ENCODE measurements at places on chromosomes 2 and 18. TPM values are rescaled to one million over a fixed set of nuclear protein-coding genes. Genes with fewer than 3 reads are reported as not detected.

DNA sequence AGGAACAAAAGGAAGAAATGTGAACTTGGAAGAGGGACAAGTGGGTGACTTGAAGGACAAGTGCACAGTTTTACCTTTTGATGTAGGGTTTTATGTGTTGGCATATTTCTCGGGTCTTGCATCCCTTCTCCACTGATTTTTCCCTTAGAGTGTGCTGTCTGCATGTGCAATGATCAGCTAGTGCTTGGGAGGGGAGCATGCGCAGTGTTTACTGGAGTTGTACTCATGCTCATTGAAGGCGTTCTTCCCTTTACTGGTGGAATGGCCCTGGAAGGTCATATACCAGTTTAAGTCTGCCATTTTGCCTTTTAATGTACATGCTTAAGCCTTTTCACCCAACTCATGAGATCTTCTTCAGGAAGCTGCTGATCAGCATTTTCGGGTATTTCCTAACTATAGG, 1168.0 kb downstream of the SUCLG1 start:
- DNase-seq = no peak

GRCh38 chr2:191358325-191359025, 113.3 kb downstream of the MYO1B start:
- no peak for DNase-seq

The FIGN gene
- total RNA-seq = 9.2 TPM

The ACOXL gene
- 9.3 TPM for total RNA-seq

The TUBA3E gene
- total RNA-seq = not detected

DNA sequence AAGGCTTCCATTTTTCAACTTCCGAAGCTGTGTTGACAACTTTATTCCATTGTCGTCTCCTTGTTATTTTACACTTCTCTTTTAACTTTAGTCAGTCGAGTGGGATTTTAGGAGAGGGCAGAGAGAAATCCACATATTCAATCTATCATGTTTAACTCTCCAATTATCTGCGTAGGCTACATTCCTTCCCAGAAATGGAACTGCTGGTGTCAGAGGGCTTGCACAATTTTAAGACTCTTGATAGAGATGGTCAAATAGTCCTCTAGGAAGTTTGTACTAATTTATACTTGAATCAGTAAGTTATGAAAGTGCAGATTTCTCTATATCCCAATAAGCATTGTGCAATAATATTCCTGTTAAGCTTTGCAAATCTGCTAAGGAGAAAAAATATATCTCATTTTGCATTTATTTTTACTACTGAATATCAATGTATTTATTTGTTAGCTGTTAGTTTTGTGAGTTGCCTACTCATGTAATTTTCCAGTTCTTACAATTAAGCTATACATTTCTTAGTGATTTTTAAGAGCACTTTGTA, 95.6 kb downstream of the CYP26B1 start:
- DNase-seq = no peak

- DNase-seq = peak; percentile 77
Measured at GRCh38 chr2:118013221-118013723, 598 bp downstream of the CCDC93 start.

The TMEM247 gene
- total RNA-seq = not detected

GRCh38 chr2:234680688-234681619, 184.1 kb upstream of the ARL4C start:
- peak; percentile 2 for DNase-seq

The HOXD9 gene
- total RNA-seq = 0.94 TPM

- no peak for DNase-seq
Measured at GRCh38 chr2:10658041-10658913, 31.5 kb downstream of the NOL10 start.

The SETBP1 gene
- 13.1 TPM for total RNA-seq

The FAM237A gene
- not detected for total RNA-seq

- no peak for DNase-seq
Measured at GRCh38 chr18:57439985-57440330, 4.8 kb downstream of the ONECUT2 start.

The POMC gene
- 12.4 TPM for total RNA-seq

DNA sequence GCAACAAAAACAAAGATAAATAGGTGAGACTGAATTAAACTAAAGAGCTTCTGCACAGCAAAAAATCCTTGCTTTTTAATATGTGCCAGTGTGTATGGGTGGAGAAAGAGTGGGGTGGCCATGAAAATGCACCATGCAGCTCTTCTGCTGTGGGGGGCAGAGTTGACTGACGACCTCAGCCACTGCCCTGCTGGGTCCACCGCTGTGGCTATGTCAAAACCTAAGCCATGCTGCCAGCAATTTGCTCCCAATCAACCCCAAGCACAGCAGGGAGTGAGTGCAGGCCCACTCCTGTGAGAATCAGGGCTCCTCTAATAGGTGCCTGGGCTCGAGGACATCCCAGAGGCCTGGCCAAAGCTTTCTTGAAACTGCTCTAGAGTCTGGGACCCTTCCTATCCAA, 235.6 kb upstream of the RBBP8 start:
- DNase-seq = no peak

GRCh38 chr2:46416739-46417403, 62.5 kb upstream of the TMEM247 start:
- DNase-seq = no peak

The TUBA4B gene
- total RNA-seq = not detected

- DNase-seq = no peak
Measured at GRCh38 chr2:132633635-132634034, 36.4 kb downstream of the LYPD1 start.

The C2orf80 gene
- 0.55 TPM for total RNA-seq

GRCh38 chr18:23921716-23922285, 92.8 kb upstream of the TTC39C start:
- peak; percentile 76 for DNase-seq

The TWIST2 gene
- not detected for total RNA-seq

DNA sequence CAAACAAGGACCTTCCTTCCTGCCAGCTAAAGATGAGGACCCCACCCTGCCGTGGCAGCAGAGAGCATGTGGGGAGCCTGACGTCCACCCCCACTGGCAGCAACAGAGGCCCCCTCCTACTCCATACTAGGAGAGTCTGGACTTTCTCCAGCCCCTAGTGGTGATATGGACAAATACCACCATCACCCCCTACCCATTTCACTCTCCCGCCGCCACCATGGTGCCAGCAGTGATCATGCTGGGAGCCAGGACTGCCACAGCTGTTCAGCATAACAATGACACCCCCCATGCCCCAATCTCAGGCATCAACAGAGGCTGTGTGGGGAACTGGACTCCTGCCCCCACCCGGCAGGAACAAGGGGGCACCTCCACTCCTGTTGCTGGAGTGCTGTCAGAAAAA, 42.7 kb upstream of the ATP9B start:
- peak; percentile 79 for DNase-seq

The COLEC11 gene
- total RNA-seq = 0.96 TPM
